Activated CD4-positive, alpha-beta T cell treated with anti-CD3 and anti-CD28 coated beads, Interleukin-2, amount 50 U/mL, for 48 hours (primary cell): ENCODE measurements at places on chromosomes 1 and 21.

DNA sequence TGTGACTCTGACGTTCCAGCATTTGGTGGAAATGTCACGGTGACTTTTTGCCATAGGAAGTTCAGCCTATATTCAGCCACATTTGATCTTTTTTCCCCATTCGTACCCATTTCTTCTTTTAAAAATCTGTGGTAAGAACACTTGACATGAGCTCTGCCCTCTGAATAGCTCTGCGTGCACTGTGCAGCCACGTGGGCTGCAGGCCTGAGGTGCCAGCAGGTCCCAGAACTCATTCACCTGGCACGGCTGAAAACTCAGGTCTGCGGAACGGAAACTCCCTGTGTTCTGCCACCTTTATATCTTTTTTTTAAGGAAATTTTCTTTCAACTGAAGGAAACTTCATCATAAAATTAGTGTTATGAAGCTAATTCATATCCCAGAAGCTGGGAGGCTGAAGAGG is 28.6 kb downstream of the CEP104 start:
- no peak for DNase-seq

DNA sequence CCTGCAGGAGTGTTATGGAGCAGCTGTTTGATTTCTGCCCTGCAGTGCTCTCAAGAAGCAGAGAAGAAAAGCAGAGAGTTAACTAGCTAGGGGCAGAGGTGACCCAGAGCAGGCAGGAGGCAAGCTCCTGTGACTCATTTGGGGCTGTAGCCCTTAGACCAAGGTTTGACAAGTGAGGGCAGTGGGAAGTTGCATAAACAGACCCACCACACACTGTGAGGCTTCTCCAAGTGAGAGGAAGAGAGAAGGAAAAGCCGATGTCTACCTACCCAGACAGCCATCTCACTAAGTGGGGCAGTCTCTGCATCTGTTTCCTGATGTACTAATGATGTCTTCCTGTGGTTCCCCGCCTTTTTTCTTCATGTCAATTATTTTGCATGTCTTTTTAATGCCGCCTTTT is 159.9 kb upstream of the NR5A2 start:
- DNase-seq = no peak

GRCh38 chr1:204830747-204831146 is 39.9 kb upstream of the NFASC start:
- DNase-seq = no peak

- no peak for DNase-seq
Measured at GRCh38 chr1:58551186-58552140, 4.9 kb upstream of the OMA1 start.

- no peak for DNase-seq
Measured at GRCh38 chr1:77927414-77927813, 39.0 kb downstream of the NEXN start.

GRCh38 chr1:229203030-229203751 is 67.7 kb upstream of the RAB4A start:
- no peak for DNase-seq

- no peak for DNase-seq
Measured at GRCh38 chr21:38599381-38599975, 101.2 kb upstream of the ERG start.

- no peak for DNase-seq
Measured at GRCh38 chr1:208950206-208950605, 633.3 kb upstream of the CAMK1G start.

GRCh38 chr1:184469396-184469795 is 82.6 kb downstream of the C1orf21 start:
- DNase-seq = no peak

- DNase-seq = peak; percentile 64
Measured at GRCh38 chr21:25501996-25502665, 105.2 kb downstream of the MRPL39 start.
